NCI-H2171 (cell line): ENCODE measurements at places on chromosomes 11 and 22.

- peak; percentile 93 for DNase-seq
Measured at GRCh38 chr22:17266251-17266971, 47.2 kb upstream of the ADA2 start.

- no peak for DNase-seq
Measured at GRCh38 chr11:68314203-68315170, 2.1 kb downstream of the LRP5 start.

DNA sequence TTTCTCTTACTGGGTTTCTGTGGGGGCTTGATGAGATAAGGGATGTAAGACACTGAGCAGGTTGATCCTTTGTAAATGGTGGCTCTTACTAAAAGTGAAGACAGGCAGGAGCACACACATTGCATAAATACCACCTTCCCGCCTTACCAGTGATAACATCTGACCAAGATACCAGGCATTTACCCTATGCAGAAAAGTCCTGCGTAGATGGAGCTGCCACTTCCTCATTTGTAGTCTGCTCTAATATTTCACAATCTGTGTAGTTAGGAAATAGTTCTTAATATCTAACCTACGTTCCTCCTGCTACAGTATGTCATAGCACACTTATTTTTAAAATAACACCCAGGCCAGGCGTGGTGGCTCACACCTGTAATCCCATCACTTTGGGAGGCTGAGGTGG lies 23.9 kb upstream of the SWAP70 start:
- no peak for DNase-seq

- peak; percentile 2 for DNase-seq
Measured at GRCh38 chr11:133078591-133079404, 453.5 kb downstream of the OPCML start.

GRCh38 chr22:37896939-37897338 lies 9.2 kb upstream of the MICALL1 start:
- no peak for DNase-seq
